ENCODE measurements at places on chromosomes 6 and 20.

GRCh38 chr20:33945391-33946081 lies 48.2 kb upstream of the RALY start:
- DNase-seq, result no peak

DNA sequence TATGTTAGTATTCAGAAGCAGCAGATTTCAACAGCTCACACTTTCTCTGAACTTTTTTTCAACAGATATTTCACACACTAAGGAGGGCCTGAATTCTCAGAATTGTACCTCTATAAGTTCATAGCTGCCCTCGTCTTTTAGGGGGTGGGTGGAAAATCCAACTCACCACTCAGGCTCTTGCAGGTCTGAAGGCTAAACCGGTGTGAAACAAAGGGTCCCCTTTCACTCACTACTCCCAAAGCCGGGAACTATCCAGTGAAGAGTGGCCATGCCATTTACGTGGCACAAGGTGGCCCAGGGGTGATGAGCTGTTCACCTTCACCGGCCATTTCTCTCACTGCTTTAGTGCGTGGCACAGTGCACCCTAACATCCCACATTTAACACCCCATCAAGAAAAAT lies 24.2 kb downstream of the TBC1D7 start:
- DNase-seq, result no peak

DNA sequence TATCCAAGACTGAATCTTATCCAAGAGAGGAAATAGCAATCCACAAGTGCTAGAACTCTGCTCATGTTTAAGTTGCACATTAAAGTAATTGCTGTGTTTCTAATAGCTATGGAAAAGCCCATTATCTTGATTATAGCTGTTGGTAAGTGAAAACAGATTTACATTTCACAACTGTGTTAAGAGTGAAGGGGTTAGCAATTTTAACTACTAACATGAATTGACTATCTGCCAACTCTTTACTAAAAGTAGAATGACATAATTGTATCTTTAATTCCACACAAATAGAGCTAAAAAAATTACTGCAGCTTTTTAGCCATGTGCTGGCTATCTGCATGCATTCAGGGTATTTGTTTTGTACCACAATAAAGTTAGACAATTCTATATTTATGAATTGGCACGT lies 277.9 kb upstream of the IRAK1BP1 start:
- no peak for DNase-seq

- no peak for DNase-seq
Measured at GRCh38 chr6:3414327-3415081, 42.3 kb downstream of the SLC22A23 start.

DNA sequence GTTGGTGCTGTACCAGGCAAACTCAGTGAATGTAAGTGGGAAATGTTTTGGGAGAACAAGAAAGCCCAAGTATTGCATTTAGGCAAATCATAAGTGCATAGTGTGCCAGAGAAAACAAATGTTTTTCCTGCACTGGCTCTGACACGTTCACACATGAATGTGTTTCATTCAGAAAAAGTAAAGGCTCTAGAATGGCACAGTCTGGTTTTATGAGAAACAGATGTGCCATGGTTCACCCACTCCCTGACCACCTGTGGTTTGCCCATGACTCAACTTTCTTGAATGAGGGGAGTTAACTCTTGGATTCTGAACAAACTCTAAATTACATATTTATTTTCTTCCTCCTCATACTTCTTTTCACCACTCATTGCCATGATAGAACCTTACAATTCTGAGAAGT lies 126.9 kb downstream of the KCNQ5 start:
- no peak for DNase-seq

DNA sequence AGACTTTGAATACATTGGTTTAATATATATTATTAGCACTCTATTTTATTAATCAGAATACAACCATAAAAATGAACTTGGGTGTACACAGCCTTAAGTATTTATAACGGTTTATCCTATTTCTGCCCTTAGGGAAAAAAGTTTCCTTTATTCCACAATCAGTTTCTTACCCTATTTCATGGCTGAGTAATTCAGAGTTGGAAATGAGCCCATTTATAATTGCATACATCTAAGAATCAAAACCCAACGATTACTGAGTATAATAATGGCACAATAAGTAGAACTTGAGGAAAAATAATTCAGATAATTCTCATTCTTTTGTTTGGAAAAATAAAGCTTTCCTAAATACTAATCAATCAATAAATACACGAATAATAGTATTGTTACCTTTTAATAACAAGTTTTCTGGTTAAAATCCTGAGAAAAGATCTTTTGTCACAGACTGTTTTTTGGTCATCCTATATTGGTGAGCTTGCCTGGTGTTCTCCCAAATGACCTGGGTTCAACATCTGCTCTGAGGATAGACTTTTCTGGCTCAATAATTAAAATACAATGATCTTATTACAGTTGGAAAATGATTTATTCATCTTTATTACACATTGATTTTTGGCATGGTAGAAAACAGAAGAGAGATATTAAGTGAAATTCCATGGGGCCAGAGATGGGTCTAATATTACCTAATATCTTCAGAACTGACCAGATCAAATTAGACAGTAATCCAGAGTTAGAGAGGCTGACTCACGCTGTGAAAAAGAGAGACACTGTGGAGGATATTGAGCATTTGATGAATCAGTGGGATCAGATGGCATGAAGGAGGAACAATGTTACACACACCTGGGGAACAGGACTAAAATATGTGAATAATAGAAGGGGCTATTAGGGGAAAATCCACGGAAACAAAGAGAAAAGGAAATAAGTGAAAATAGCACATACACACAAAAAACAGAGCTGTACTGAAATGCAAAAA lies 162.1 kb upstream of the TBX18 start:
- no peak for DNase-seq

GRCh38 chr20:5835321-5835821 lies 85.2 kb downstream of the SHLD1 start:
- DNase-seq, result no peak

GRCh38 chr20:46311039-46311650 lies 2.8 kb upstream of the CDH22 start:
- no peak for DNase-seq

GRCh38 chr6:57423468-57423867 lies 106.0 kb downstream of the PRIM2 start:
- DNase-seq, result no peak

- DNase-seq, result no peak
Measured at GRCh38 chr6:33205191-33206026, 954 bp downstream of the HSD17B8 start.

DNA sequence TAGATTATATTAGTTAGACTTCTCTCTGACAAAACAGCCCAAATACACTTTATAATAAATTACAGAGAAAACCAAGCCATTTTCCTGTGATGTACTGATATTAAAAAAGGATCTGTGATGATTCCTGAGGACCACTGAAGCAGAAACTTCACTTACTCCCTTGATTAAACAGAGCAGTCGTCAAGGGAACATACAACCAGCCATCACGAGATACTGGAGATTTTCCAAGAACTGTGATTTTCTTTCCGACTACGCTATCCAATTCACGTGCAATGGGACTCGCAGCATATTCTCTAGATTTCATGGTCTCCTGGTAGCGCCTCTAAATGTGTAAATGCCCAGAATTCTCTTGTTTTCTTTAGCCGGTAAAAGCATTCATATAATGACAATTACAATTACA lies 377.4 kb downstream of the PHF3 start:
- DNase-seq, result no peak

- DNase-seq, result no peak
Measured at GRCh38 chr6:167691533-167692312, 135.0 kb upstream of the AFDN start.

- DNase-seq, result no peak
Measured at GRCh38 chr6:158103228-158103627, 64.8 kb downstream of the SERAC1 start.

- DNase-seq, result no peak
Measured at GRCh38 chr6:157290797-157291196, 32.5 kb downstream of the TMEM242 start.

DNA sequence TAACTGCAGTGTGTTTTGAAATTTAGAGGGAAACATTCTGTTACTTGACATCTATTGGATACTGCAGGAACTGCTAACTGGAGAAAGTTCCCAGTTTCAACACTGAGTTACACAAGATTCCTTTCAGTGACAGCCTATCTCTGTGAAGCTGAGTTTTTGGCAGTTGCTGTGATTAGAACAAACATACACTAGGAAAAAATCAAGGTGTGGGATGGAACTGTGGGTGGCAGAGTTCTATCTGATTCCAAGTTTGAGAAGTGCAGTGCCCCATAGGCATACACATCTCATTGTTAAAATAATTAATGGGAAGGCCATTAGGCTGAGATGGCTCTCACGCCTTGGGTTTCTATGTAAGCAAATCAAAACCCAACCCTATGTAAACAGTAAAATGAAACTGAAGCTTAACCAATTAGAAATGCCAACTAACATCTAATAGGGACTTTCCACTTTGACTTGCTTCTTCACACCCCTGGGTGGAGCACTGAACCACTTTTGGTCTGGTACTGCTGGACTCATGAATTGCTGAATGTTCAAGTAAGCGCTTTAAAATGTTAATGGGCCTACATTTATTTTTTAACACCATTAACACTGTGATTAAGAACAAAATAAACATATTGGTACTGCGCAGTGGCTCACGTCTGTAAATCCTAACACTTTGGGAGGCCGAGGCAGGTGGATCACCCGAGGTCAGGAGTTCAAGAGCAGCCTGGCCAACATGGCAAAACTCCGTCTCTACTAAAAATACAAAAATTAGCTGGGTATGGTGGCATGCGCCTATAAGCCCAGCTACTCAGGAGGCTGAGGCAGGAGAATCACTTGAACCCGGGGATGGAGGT lies 55.2 kb upstream of the TBC1D7 start:
- no peak for DNase-seq

GRCh38 chr6:80256691-80257090 lies 150.2 kb downstream of the BCKDHB start:
- DNase-seq, result no peak

- no peak for DNase-seq
Measured at GRCh38 chr20:23325107-23325506, 25.5 kb upstream of the NXT1 start.

DNA sequence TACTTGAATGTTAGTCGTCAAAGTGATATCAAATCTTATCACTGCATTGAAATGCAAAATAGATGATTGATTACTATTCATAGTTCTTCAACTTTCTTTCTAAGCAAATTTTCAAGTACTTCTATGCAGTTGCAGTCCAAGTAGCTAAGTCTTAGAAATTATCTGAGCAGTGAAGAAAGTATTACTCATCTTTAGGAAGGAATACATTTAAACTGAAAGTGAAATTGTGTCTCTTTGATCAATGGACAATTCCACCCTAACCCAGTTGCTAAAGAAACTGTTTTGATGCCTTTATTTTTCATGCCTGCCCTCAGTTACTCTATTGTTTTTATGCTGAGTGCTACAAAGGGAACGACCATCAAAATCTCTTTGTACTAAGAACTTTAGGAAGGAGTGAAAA lies 337.4 kb downstream of the GRIK2 start:
- DNase-seq, result no peak

DNA sequence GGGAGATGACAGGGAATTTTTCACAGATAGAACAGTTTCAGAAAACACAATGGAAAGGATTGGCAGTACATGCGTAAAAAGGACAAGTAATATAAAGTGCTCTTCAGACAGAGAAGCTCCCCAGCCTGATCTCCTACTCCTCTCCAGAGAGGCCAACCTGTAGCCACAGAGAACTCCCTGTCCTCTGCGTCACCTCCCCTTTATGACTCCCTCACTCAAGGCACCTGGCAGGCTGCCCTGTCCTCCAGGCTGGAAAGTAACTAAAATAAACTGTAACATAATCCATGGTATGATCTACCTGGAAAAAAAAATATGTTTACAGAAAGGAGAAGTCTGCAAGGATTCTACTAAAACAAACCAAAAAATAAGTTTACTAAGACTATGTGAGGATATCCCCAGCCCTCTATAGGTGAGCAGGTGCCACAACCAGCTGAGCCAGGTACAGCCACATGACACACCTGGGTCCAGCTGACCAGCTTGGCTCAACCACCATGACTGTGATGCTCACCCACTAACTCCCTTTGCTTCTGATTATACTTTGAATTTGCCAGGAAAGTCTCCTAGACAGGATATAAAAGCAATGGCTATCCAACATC lies 29.2 kb downstream of the MBOAT1 start:
- no peak for DNase-seq
